Fibroblast of pulmonary artery (primary cell): ENCODE measurements at places on chromosomes 7 and 10.

GRCh38 chr7:71325151-71325550 is 193.2 kb downstream of the GALNT17 start:
- no peak for DNase-seq

GRCh38 chr10:128869101-128869749 is 597.8 kb upstream of the MGMT start:
- DNase-seq: no peak

DNA sequence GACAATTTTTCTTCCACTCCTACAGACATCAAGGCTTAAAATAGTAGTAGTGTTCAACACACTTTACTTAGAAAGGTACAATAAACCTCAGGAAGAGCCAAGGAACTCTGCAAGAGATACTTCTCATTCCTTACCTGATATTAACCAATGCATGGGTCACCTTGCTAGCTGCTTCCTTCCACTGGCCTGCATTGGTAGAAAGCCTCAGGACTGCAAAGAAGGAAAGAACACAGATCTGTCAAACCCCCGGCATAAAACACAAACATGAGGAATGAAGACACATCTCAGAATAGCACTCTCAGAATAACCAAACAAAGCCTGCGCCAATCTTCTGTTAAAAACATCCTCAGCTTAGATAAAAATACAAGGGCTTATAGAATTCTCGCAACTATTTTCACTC is 96.1 kb upstream of the KCNIP2 start:
- peak; percentile 10 for DNase-seq

GRCh38 chr7:33982425-33982786 is 77.1 kb downstream of the BMPER start:
- peak; percentile 66 for DNase-seq

DNA sequence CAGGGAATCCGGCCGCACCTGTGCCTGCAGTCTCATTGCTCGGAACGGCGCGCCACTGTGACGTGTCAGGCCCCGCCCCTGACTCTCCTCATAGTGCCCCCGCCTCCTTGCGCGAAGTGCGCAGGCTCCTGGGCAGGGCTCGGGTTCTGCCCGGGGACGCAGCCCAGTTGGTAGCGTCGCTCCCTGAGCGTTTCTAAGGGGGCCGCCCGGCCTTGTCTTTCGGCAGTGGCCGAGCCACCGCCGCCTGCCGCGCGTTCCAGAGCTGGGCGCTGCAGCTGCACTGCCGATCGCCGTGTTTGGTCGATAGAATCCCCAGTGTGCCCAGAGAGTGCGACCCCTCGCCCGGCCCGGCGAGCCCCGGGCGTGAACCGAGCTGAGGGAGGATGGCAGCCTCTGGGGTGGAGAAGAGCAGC is at the start of gene KLHL7:
KLHL7 (plus strand) TSS at position 142 of the 413 bp plus-strand sequence; CDS start at position 384, 242 bp downstream.
- peak; percentile 91 for DNase-seq

GRCh38 chr10:13681960-13682359 is 95.2 kb downstream of the PRPF18 start:
- no peak for DNase-seq

DNA sequence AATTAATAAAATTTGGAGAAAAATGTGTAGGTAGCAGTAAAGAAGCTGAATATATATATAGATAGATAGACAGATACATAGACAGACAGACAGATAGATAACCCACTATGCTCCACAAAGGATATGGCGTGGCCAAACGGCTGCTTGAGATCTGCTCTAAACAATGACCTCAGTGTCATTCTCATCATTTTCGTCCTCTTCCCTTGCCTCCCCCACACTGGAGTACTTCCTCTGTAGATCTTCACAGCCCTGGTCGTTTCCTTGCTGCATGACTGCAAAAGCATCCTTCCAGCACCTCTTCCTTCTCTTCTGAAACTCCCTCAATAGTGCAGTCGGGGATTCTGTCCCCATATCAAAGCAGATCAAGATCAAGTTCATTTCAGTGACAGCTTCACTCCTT is 35.6 kb upstream of the ATP6V0A4 start:
- no peak for DNase-seq

GRCh38 chr10:67221939-67222494 is 296.2 kb downstream of the LRRTM3 start:
- DNase-seq: no peak

DNA sequence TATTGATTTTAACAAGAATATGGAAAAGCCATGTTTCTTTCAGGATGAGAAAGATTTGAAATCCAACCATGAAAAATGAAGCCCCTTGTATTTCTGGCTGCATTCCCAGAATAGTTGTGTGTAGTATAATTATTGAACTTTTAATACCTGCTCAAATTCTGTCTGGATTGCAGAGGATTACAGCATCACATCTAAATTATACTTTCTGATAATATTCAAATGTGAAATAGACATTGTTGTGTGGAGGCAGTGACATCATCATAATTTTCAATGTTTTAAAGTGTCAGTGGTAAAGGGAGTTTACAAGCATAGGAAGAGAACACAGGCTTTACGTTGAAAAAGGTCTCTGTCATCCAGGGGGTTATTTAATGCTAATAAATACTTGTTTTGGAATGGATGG is 93.4 kb downstream of the POLL start:
- DNase-seq: no peak

DNA sequence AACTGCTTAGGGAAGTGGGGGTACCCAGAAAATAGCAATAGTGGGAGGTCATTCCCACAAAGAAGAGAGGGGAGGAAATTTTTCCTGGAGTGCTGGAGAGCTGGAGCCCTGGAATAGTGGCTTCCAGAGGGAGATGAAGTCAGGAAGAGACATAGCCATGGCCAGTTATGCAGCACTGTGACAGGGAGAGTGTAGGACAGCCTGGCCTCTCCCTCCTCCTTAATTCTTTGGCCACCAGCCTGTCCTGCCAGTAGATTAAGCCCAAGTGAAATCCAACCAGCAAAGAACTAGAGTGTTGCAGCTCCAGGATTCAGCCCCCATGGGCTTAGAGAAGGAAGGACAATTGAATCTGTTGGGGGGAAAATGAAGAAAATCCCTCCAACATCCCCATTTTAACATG is 130.5 kb downstream of the HDAC9 start:
- DNase-seq: no peak

DNA sequence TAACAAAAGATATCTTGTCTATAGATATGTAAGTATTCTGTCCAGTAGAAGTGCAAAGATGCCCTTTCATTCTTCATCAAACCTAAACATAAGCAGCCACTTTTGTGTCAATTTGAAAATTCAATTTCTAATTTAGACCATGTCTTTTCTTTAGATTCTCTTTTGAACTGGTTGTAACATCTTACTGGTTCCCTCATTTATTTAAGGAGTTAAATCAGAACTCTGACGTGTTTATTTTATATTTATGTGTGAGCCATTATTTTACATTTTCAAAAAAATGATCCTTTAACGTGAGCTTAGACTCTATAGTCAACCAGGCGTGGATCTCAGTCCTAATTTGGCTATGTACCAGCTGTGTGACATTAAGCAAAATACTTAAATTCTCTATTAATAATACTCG is 74.0 kb upstream of the PHYHIPL start:
- no peak for DNase-seq

- DNase-seq: no peak
These were observed 224.7 kb upstream of the SH2B2 start for GRCh38 chr7:102061981-102062390.

- DNase-seq: no peak
These were observed 33.7 kb upstream of the ERCC6 start for GRCh38 chr10:49572594-49573114.

- no peak for DNase-seq
These were observed 393.8 kb downstream of the LRMDA start for GRCh38 chr10:75825235-75825634.

DNA sequence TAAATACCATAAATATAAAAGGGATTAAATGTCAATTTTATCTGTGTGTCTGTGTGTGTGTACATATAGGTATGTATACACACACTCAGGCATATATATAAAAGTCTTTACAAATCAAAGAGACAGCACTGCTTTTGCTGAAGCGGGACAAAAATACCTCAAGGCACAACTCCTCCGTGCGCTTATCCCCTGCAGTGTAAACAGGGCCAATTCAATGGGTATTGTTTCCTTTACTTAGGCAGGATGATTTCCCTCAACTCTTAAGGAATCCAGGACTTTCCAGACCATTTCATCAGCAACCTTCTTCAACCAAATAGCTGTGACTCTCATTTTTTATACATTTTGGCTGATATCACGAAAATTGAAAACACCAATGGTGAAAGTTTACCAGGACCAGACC is 227.7 kb downstream of the CRPPA start:
- no peak for DNase-seq
